Heart left ventricle (tissue), 16 donors: ENCODE measurements at places on chromosomes 16 and 17. TPM values are rescaled to one million over a fixed set of nuclear protein-coding genes. Genes with fewer than 3 reads are reported as not detected.

DNA sequence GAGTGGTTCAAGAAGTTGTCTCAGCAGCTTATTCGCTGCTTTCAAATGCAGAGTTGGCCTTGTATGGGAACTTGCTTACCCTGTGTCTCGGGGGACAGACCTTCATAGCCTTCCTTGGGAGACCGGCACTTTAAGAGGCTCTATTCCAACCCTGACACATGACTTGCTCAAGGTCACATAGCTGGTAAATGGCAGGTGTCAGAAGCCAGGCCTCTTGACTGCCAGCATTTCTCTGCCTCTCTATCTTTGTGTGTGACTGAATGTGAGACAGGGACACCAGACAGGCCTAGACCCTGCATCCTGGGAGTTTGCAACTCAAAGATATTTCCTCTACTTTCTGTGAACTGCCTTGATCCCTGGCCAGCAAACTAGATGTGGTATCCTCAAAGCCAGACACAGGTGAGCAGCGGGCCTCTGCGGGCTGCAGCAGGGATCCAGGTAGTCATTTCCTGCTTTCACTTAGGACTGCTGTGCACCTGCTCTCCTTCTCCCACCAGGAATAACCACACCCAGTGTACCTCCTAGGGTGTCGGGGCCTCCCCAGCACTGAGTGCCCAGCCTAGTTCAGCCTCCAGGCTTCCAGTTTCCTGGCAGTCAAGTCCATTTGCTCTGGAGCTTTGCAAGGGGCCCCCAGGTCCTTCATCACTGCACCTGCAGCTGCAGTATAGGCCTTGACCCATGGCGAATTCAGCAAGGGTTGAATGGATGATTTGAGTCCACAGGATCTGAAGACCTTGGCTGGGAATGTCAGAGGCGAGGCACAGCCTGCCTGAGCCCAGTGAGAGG lies 116.6 kb upstream of the TNRC6C start:
- no peak for DNase-seq

GRCh38 chr17:70479779-70480178 lies 310.4 kb downstream of the KCNJ2 start:
- DNase-seq = no peak

GRCh38 chr16:52469775-52470174 lies 77.2 kb downstream of the TOX3 start:
- DNase-seq = no peak

GRCh38 chr16:49463529-49463928 lies 89.9 kb downstream of the C16orf78 start:
- no peak for DNase-seq

DNA sequence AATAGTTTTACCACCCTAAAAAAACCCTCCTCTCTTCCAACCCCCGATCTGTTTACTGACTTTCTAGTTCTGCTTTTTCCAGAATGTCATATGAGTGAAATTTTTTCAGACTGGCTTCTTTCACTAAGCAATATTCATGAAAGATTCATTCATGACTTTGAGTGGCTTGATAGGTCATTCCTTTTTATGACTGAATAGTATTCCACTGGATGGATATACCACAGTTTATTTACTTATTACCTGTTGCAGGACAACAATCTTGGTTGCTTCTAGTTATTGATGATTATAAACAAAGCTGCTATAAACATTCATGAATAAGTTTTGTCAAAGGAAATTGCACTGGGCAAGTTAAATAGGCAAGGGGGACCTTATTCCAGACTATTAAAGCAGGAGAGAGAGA lies 264.2 kb downstream of the UTP18 start:
- DNase-seq = no peak

The SLC5A2 gene
- 0.08 TPM for polyA plus RNA-seq

The G6PC1 gene
- not detected for polyA plus RNA-seq
